CD4-positive, alpha-beta T cell treated with Interleukin-10 for 1 hour (primary cell): ENCODE measurements at places on chromosomes 11 and 22.
A peak's percentile ranks its signal among the peaks of the same experiment; 100 is the strongest.

DNA sequence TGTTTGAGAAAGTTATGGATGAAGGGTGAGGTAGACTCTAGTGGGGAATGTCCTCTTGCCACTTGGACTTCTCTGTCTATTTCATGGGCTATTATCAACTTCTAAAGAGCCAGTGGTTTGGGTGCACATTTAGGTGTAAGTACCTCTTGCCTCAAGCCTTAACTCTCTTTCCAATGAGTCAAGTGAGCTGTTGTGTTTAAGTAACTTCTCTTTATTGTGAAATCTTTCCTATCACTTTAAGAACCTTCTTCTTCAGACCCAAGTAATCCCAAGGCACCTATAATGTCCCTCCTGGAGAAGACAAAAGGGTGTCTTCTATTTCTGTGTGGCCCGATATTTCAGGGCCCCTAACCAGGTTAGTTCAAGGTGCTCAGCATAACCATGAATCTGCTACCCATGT lies 90.5 kb upstream of the VPREB1 start:
- DNase-seq = no peak

GRCh38 chr11:89067264-89067663 lies 1.5 kb upstream of the GRM5 start:
- no peak for DNase-seq

DNA sequence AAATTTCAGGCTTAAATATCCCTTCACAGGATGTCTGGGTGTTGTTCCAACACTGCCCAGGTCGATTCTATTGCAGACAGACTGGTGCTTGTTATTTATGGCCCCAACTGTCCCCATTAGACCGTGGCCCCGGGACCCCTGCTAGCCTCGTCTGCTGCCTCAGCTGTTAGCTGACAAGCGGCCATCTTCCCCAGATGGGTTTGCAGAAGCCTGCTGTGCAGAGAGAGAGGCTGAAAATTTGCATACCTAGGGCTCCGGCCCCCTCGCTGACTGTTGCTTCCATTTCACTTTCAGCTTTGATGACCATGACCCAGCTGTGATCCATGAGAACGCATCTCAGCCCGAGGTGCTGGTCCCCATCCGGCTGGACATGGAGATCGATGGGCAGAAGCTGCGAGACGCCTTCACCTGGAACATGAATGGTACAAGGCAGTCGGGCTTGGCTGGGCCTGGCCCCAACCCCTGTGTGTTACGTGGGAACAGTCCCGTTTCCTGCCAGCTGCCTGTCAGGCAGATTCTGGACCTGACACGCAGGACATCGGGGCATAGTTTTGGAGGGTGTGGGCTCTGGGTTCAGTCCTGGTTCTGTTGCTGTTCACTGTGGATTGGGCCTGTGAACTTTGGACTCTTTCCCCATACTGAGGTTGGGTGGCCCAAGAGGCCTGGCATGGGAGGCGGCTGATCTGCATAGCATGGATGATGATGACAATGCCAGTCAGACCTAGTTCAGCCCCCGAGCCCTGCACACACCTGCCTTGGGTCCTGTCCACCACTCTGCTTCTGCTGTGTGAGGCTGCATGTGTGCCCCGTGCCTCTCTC lies 16.4 kb downstream of the SMARCB1 start:
- DNase-seq = no peak

DNA sequence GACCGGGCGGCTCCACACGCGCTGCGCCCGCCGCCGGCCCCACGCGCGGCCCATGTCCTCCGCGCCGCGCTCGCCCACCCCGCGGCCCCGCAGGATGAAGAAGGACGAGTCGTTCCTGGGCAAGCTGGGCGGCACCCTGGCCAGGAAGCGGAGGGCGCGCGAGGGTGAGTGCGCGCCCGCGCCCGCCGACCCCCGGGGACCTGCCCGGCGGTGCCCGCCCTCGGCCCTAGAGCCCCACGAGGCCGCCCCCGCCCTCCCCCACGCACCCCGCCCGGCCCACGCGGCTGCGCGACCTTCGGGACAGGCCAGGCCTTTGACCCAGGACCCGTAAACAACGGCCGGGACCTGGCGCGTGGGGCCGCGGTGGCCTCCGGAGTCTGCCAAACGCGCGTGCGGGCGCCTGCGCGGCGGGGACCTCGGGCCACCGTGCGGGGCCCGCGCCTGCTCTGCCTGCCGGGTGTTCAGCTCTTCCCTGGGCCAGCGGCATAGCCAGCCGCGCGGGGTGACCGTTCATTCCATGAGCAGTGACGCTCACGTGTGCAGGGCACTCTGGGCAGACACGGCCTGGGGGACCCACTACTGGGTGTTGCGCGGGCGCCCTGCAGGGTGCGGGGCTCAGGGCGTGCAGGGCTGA lies at the start of gene PARVB:
PARVB (plus strand) TSS at position 15 of the 634 bp plus-strand sequence; CDS start at position 53, 38 bp downstream.
- DNase-seq = peak; percentile 27

- no peak for DNase-seq
Measured at GRCh38 chr22:35712672-35713071, 5.0 kb upstream of the APOL5 start.

GRCh38 chr11:60158636-60159035 lies 24.2 kb downstream of the MS4A6A start:
- DNase-seq = no peak

DNA sequence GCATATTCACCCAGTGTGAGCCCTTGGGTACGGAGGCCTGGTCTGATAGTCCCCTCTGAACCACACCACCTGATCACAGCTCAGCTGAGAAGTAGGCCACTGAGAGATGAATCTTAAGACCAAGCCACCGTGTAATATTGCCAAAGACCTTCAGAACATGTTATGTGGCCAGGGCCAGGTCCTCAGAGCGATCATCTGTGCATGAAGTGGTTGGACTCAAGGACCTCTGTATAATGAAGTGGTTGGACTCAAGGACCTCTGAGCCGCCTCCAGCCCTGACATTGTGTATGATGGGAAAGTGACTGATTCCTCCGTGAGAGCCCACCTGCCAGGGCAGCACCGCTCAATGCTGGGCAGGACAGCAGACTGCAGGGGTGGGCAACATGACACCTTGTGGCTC lies 70.2 kb downstream of the TP53I11 start:
- no peak for DNase-seq

- no peak for DNase-seq
Measured at GRCh38 chr11:71548716-71549151, 514 bp downstream of the KRTAP5-9 start.

GRCh38 chr11:111846063-111846462 lies 25.3 kb downstream of the ALG9 start:
- DNase-seq = no peak

GRCh38 chr11:85481862-85482261 lies 145.3 kb downstream of the DLG2 start:
- no peak for DNase-seq

- no peak for DNase-seq
Measured at GRCh38 chr11:9858822-9859221, 194.9 kb downstream of the SWAP70 start.

- no peak for DNase-seq
Measured at GRCh38 chr11:60985501-60985900, 14.0 kb downstream of the CD6 start.

DNA sequence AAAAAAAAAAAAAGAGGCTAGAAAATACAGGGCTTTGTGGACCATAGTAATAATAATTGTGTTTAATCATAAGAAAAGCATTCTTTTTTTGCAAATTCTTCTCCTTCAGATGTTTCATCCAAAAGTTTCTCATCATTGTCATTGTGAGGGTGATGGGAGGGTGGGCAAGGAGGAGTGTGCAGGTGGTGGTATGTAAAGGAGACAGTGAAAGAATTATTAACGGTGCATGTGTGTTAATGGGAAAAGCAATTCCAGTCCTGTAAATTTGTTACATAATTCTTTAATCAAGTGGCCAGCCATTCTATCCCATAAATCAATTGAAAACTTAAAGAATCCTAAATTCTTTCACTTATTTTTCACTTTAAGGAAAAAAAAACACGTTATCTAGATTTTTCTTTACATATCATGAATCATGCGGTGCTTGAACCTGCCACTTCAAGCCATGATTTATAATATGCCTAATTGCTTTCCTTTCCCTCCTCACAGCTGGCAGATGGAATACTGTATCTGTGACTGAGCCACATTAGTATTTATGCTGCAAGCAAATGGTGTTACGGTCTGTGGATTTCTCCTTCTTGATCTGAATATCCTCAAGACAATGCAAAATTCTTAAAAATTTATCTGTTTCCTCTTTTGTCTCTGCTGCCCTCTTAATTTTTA lies 318.5 kb downstream of the JRKL start:
- no peak for DNase-seq

DNA sequence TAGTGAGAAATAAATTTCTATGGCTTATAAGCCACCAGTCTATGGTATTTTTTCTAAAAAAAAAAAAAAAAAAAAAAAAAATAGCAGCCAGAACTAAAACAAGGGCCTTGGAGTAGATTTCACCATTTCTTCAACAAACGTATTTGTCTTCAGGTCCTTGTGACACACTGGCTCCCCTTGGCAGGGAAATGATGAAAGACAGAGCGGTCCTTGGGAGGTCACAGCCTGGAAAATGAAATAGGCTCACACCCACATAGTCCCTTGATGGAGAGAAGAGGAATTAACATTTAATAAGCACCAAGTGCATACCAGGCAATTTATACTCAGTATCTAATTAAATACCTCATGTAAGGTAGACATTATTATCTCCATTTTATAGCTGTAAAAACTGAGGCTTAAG lies 25.7 kb upstream of the ACER3 start:
- DNase-seq = no peak

GRCh38 chr11:506238-506994 lies 626 bp downstream of the RNH1 start:
- DNase-seq = peak; percentile 96

DNA sequence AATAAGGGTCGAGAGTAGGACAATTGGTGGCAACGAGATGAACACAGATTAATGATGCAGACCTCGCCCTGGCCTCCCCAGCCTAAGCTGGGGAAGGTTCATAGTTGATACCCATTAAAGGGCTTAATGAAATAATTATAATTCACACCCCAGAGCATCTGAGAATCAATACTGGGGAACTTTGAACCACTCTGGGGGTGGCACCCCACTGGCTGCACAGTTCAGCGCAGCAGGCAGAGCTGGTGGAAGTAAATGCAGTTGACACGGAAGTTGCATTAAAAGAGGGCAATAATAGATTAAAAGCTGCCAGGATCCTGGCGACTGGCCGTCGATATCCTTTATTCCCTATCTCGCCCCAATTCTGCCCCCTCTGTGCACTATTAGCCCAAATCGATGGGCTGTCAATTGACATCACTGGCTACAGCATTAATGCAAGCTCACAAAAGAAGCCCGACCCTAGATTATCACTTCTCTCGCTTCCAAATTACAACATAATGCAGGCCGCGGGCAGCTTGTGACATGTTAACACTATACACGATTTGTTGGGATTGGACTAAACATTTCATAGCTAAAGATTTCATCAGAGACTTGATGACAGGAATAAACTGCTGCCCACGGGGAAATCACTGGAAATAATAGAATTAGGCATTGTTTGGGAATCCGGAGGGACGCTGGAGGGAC lies 14.5 kb downstream of the HSPA8 start:
- DNase-seq = peak; percentile 20

GRCh38 chr22:42887120-42887519 lies 30.0 kb upstream of the ARFGAP3 start:
- DNase-seq = no peak

- DNase-seq = no peak
Measured at GRCh38 chr11:93570759-93571413, 27.7 kb upstream of the SMCO4 start.

DNA sequence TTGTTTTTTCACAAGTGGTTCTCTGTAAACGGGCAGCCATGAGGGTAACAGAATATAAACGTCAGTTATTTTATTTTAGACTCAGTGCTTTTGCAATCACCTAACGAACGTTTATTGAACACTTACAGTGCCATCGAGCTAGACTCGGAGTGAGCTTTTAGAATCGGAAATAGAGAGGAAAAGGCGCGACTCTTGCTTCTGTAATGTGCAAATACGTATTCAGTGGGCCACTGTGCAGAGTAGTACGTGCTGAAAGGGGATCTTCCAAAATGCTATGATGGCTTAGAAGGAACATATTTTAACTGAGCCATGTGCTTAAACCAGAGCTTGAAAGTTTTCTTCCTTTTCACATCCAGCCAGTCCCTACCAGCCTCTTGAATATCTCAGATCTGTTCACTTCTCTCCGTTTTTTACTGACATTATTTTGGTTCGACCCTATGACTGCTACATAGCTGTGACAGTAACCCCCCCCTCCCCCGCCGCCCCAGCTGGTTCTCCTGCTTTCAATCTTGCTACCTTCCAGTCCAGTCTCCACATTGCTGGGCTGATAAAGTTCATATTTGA lies 468 bp downstream of the DDIAS start:
- DNase-seq = no peak

GRCh38 chr11:130636722-130637464 lies 188.4 kb downstream of the ADAMTS15 start:
- DNase-seq = no peak

DNA sequence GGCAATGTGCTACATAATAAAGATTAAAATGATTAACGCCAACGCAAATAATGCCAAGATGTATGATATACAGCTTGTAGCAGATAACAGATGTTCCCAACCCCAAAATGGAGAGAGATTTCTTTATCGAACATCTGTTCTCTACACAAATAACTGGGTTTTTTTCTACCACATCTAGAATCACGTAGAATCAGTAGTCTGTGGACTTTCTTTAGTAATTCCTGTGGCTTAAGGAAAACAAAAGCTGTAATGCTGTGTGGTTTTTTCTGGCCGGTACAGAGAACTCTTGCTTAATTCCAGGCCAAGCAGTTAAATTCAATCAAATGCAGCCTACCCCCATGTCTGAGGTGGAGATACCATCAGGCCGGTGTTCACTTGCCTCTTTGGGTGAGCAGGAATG lies 303.4 kb downstream of the FAT3 start:
- DNase-seq = no peak

DNA sequence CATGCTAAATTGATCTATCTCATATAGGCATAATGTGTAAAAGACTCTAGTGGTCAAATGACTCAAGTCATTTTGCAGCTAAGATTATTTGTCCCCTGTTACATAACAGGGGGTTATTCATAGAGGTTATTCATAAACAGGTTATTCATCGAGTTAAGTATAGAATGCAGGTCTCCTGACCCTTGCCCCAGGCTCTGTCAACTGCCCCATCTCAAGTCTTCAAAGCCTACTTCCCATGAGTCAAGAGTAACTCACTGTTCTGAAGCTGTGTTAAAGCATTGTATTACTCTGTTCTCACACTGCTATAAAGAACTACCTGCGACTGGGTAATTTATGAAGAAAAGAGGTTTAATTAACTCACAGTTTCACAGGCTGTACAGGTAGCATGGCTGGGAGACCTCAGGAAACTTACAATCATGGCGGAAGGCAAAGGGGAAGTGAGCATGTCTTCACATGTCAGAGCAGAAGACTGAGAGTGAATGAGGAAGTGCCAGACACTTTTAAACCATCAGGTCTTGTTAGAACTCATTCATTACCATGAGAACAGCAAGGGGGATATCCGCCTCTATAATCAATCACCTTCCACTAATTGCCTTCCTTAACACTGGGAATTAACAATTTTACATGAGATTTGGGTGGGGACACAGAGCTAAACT lies 226.2 kb upstream of the BLID start:
- no peak for DNase-seq
